Iris pigment epithelial cell (primary cell): ENCODE measurements at places on chromosomes 6 and 20.

- DNase-seq, result no peak
These were observed 145.9 kb downstream of the SYCP2 start for GRCh38 chr20:59787538-59787890.

- DNase-seq, result no peak
These were observed 136.2 kb upstream of the STMND1 start for GRCh38 chr6:16965689-16966088.

GRCh38 chr6:130780122-130780521 is 47.1 kb upstream of the SMLR1 start:
- no peak for DNase-seq

DNA sequence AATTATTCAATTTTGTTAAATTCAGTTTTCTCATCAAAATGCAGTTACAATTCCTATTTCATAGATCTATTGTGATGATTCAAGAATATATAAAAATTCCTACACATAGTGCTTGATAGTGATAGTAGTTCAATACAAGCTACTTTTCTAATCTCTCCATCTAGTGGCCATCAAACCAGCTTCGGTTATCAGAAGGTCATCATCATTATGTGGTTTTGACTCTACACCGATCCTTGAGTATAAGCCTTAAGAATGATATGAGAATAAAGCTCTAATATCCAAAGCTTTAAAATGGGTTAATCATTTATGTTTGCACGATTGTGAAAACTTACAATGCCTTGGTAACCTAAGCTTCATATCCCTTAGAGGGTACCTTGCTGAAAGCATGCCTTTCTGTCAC is 167.5 kb upstream of the PREP start:
- no peak for DNase-seq

GRCh38 chr6:158448856-158449255 is 111.0 kb upstream of the TMEM181 start:
- no peak for DNase-seq

- no peak for DNase-seq
These were observed 24.9 kb upstream of the SMOC2 start for GRCh38 chr6:168415993-168416530.

GRCh38 chr6:139584599-139584998 is 210.2 kb upstream of the CITED2 start:
- DNase-seq, result no peak

DNA sequence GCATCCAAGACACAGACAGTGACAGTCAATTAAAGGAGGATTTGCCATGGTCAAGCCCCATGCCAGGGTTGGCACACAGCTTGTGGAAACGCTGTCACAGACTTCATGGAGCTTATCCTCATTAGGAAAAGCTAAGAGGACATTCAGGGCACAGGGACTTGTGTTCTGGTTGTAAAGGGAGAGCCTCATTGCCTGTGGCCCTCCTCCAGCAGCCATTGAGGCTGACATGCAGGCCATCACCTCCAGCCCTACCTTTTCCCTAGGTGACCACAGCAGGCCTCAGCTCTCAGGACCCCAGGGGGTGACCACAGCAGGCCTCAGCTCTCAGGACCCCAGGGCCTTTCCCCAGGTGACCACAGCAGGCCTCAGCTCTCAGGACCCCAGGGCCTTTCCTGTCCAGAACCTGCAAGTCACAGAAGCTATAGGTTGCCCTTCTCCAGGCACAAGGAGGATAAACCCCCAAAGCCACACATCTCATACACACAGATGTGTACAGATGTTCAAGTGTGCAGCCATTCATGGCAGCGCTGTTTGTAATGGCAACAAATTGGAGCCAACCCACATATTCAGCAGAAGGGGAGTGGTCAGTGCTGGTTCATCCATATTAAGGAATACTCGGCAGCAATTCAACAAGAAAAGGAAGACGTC is 26.1 kb downstream of the DUSP22 start:
- DNase-seq, result no peak
